ENCODE measurements at places on chromosomes 16 and 17.
A peak's percentile ranks its signal among the peaks of the same experiment; 100 is the strongest.

GRCh38 chr17:32673964-32674363 lies 187.2 kb downstream of the CDK5R1 start:
- no peak for DNase-seq

- no peak for DNase-seq
Observed at GRCh38 chr16:75071621-75072020, 45.0 kb downstream of the LDHD start.

- no peak for DNase-seq
Observed at GRCh38 chr16:69166946-69167930, 19.7 kb upstream of the SNTB2 start.

- peak; percentile 77 for DNase-seq
Observed at GRCh38 chr17:48728232-48729231, at the start of gene HOXB13. HOXB13 (minus strand) TSS chr17:48728750; CDS start chr17:48728593, 157 bp downstream.

DNA sequence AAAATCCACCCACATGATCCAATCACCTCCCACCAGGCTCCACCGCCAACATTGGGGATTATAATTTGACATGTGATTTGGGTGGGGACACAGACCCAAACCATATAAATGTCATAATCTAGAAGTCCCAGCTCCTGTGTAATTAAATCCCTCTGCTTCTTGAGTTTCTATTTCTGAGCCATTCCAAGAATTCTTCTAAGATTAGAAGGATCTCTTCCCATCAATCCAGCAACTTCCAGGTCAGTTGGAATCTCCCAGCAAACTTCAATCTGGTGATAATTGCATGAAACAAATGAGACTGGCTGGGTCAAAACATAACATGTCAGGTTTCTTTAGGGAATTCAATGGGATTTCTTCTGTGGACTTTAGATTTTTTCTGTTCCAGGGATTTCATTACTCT lies 127.8 kb upstream of the CDH5 start:
- DNase-seq = no peak

DNA sequence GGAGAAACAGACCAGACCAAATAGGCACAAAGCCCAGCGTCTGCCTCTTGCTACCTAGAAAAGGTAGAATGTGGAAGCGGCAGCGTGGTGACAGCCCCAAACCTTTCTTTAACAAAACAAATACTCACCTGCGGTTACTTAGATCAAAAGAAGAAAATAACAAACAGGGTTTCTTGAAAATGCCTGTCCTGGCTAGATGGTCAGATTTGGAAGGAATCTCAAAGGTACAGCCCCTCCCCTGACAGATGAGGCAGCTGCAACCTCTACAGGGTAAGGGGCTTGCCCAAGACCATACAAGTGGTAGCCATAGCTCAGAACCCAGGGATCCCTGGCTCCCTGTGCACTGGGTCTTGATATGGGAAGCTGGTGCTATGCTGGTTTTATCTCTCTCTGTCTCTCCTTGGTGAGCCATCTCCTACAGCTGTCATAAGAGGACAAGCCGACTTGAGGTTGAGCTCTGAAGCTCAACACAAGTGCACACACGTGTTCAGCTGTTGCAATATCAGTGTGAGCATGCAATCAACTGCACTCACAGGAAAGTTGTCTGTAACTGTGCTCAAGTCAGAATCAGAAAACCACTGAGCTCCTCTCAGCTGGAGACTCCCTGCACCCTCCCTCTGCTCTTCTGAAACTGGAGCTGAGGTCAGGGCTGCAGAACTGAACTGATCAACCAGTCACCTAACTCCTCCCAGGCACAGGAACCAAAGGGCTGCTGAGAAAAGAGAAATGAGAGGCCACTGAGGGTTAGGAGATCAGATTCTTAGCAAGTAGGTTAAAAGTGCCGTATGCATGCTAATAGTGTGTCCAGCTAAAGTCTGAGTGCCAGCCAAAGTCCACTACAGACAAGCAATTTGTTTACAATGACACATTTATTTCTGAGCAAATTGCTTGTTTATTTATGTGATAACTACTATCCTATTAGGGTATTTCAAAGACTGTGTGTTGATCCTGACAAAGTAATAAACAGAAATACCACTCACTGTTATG lies 6.1 kb upstream of the RNF157 start:
- no peak for DNase-seq

- DNase-seq = no peak
Observed at GRCh38 chr17:32756696-32757095, 120.2 kb downstream of the MYO1D start.

GRCh38 chr16:30184891-30185682 lies 1.7 kb downstream of the CORO1A start:
- no peak for DNase-seq

- DNase-seq = no peak
Observed at GRCh38 chr17:75009139-75009724, 3.2 kb upstream of the MRPL58 start.

DNA sequence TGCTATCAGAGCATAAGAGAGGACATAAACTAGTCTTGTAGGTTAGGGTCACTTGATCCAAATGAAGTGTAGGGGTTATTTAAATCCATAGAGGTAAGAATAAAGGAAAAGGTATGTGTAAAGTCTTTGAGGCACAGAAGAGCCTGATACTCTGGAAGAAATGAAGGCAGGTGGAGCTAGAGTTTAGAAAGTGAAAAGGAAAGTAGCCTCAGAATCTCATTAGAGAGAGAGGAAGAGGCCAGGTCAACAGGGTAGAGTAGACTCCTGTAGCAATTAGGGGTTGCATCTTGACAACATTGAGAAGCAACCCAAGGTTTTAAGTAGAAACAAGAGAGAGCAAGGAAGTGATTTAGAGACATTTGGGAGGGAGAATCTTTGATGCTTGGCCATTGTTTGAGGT lies 235.2 kb upstream of the SOX9 start:
- DNase-seq = no peak

DNA sequence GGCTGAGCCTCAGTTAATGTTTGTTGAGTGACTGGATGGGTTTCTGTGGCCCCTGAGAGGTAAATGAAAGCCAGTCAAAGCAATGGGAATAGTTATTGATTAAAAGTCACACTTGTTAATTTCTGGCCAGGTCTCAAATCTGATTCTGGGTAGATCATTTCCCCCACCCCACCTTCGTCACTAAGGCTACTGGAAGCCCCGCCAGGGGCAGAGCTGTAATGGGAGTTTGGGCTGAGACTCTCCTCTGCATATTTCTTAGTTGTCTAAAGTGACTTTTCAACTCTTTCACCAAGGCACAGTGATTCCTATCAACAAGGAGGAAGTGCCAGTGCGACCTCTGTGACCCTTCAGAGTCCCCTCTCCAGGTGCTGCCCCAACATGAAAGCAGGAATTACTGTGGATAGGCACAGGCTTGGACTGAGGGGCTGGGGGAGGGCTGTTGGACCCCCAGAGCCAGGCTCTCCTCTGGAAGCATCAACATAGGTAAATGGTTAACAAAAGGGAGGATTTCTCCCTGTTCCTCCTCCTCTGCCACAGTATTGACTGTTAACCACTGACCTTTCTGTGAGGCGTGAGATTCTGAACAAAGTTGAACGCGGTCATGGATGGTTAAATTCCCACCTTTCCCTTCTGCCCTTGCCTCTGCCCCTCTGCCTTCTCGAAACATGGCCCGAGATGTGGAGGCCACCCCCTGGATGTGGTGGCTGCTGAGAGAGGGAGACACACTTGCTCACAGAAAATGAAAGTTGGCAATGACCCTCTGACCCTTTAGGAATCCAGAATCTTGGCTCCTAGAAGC lies 20.8 kb upstream of the TBX2 start:
- DNase-seq = no peak

- DNase-seq = peak; percentile 91
Observed at GRCh38 chr17:81150377-81151077, 14.8 kb upstream of the PVALEF start.

DNA sequence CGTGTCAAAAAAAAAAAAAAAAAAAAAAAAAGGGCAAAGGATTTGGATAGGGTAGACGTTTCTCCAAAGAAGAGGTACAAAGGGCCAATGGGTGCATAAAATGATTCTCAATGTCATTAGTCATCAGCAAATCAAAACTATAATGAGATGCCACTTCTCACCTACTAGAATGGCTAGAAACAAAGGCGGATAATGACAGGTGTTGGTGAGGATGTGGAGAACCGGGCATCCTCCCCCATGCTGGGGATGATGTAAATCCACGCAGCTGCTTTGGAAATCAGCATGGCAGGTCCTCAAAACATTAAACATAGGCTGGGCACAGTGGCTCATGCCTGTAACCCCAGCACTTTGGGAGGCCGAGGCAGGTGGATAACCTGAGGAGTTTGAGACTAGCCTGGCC lies 9.4 kb downstream of the ITGAX start:
- no peak for DNase-seq

DNA sequence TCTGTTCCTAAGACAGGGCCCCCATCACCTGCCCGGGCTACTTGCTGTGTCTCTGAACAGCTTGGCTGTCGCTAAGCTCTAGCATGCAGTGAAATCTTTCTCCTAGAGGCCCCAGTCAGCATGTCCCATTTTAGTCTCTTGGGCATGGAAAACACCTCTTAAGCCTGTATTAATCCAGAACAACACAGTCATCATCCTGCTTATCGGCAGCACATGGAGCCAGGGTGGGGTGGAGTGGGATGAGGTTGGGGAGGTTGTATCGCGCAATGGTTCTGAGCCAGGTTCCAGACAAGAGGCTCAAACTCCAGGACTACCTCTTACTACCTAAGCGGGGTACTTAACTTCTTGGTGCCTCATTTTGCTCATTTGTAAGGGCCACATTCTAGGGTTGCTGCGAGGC lies 7.8 kb downstream of the ST6GALNAC2 start:
- DNase-seq = no peak

GRCh38 chr17:21452377-21453143 lies 76.4 kb downstream of the KCNJ12 start:
- no peak for DNase-seq

DNA sequence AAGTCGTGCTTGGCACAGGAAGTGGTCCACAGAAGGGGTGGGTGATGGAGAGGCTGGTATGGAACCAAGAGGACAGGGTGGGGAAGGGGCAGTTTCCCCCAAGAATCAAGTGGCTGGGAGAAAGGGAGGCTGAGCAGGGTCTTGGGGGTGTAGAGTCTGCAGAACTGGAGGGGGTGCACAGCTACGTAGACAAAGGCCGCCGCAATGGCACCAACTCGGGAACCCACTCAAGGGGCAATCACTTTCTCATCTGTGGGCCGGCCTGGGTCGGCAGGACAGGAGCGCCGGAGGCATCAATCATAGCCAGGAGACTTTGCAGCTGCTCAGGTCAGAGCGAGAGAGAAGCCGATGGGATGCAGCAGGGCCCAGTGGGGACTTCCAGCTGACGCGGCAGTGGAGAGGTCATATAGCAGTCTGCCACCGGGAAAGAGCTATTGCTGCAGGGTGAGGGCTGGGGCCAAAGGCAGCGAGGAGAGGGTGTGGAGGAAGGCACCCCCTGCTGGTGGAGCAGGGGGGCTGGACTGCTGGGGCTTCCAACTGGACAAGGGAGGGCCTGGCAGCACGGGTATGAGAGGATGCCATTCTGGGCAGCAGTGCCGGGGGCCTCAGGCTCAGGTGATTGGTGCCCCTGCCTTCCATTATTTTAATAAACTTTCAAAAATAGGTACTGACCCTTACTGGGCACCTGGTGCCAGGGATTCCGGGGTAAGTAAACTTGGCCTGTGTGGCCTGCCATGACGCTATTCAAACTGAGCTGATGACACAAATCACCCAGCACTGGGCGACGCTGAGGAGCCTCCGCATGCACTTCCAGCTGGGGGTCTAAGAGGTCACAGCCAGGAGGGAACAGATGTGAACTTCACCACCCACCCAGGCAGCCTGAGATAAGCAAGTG lies 52.5 kb upstream of the MTSS2 start:
- DNase-seq = no peak

DNA sequence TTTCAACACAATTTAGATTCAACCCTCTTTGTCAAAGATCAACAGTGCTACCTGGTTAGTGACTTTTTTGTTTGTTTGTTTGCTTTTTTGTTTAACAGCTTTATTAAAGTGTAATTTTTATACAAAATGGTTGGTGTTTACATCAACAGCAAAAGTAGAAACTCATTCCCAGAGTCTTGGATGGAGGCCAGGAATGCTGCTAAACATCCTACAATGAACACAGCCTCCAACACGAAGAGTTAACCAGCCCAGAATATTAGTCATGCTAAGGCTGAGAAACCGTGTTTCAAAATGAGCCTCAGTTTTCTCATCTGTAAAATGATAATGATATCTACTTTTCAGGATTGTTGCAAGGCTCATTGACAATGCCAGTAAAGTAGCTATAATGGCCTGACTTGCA lies 211.0 kb upstream of the MAF start:
- DNase-seq = no peak

- peak; percentile 78 for DNase-seq
Observed at GRCh38 chr16:88527186-88527936, 42.8 kb upstream of the ZC3H18 start.

DNA sequence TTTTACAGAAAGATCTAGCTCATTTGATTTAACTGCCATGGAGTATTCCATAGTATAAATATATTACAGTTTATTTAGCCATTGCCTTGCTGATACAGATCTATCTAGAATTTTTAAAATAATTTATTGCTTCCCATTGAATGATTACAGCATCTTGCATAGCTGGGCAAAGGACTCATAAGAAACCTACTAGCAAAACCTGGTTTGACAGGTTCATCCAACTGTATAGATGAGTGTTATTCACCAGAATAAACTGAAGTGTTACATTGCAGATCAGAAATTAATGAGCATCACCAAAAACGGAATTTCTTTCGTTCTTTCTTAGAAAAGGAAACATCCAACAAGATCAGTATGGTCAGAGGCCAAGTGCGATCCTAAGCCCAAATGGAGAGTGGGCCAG lies 202.2 kb upstream of the CACNG5 start:
- DNase-seq = no peak

- no peak for DNase-seq
Observed at GRCh38 chr16:55900616-55901393, 25.6 kb upstream of the CES5A start.

- DNase-seq = no peak
Observed at GRCh38 chr17:16459855-16460550, 32.0 kb downstream of the LRRC75A start.

DNA sequence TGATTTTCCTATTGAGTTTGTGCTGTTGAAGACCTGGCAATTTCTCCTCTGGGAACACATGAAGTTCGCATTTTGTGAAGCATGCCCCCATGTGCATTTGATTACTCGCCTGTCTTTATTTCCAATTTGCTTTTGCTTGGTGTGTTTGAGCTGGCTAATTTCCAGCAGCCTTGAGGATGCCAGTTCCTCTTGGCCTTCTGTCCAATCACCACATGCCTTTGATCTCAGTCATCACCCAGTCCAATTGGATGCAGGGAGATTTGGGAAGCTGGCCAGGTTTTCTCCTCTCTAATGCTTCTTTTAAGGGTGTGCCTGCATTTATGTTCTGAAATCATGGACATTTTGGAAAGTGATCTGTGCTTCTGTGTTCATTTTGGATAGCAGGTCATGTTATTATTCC lies 3.8 kb upstream of the TMEM100 start:
- no peak for DNase-seq

GRCh38 chr17:73595479-73595878 lies 48.8 kb downstream of the SDK2 start:
- peak; percentile 76 for DNase-seq

- DNase-seq = no peak
Observed at GRCh38 chr16:69410219-69410990, 14.0 kb upstream of the CYB5B start.

GRCh38 chr16:25501530-25502255 lies 190.1 kb upstream of the HS3ST4 start:
- no peak for DNase-seq
